ENCODE measurements at places on chromosomes 12 and 14. TPM values are rescaled to one million over a fixed set of nuclear protein-coding genes. Genes with fewer than 3 reads are reported as not detected.

Gene HPD
- 0.19 TPM for total RNA-seq

DNA sequence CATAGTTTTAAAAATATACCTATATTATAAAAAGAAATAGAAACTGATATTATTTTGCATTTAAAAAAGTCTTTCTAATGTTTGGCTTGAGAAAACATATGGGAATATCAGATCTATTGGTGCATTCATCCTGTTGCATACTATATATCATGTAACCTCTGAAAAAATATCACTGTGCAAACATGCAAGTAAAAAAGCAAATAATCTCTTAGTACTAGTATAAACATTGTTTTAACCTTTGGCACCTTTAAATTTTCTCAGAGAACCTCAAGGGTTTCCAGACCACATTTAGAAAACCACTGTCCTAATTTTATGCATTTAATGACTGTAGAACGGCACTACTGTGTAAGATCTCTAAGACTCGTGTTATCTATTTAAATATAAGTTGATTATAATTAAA lies 416.8 kb downstream of the LRFN5 start:
- no peaks in the 10 kb centered on the region for H3K36me3 ChIP-seq
- no peak overlapping the region for H3K4me3 ChIP-seq
- no peak for DNase-seq
- no peaks in the 10 kb centered on the region for H3K4me1 ChIP-seq

- peaks cover 39% of the 10 kb centered on the region for H3K36me3 ChIP-seq
- H3K27me3 ChIP-seq = peaks cover 21% of the 10 kb centered on the region
- H3K27ac ChIP-seq = peak overlapping the region; percentile 68
- no peak for DNase-seq
- peak overlapping the region; percentile 72 for H3K4me3 ChIP-seq
- peaks cover 26% of the 10 kb centered on the region for H3K4me1 ChIP-seq
Measured at GRCh38 chr12:57604992-57605810, 577 bp downstream of the DTX3 start.

- H3K4me1 ChIP-seq = peaks cover 12% of the 10 kb centered on the region
- H3K27ac ChIP-seq = no peak overlapping the region
- H3K36me3 ChIP-seq = no peaks in the 10 kb centered on the region
Measured at GRCh38 chr12:30694412-30695198, 1.1 kb downstream of the IPO8 start.

- DNase-seq = no peak
- H3K4me3 ChIP-seq = no peak overlapping the region
- H3K27me3 ChIP-seq = peaks cover 4% of the 10 kb centered on the region
- peaks cover 22% of the 10 kb centered on the region for H3K4me1 ChIP-seq
- no peaks in the 10 kb centered on the region for H3K36me3 ChIP-seq
- no peak overlapping the region for H3K27ac ChIP-seq
Measured at GRCh38 chr12:14772946-14773345, 30.3 kb downstream of the WBP11 start.

DNA sequence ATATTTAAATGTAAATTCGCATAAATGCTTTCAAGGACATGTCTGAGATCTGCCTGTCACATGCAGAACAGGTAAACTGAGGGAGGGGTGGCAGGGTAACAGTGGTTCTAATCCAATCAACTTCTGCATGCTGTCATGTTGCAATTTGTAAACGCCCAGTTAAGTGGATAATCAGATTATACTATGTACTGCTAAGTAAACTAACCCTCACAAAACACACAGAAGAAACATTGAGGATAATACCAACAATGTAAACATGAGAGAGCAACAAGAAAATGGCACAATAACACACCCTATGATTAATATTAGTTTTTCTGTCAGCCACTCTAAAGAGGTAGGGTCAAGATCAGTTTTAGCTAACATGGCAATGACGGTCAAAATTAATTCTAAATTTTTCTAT lies 123.7 kb downstream of the KIF21A start:
- no peaks in the 10 kb centered on the region for H3K4me1 ChIP-seq
- H3K4me3 ChIP-seq = no peak overlapping the region
- no peak overlapping the region for H3K27ac ChIP-seq
- H3K36me3 ChIP-seq = no peaks in the 10 kb centered on the region

Gene SYCP3
- total RNA-seq = 0.76 TPM

GRCh38 chr12:114679452-114679875 lies 4.5 kb downstream of the TBX3 start:
- H3K4me3 ChIP-seq = no peak overlapping the region
- no peaks in the 10 kb centered on the region for H3K4me1 ChIP-seq
- H3K27me3 ChIP-seq = peaks cover 49% of the 10 kb centered on the region

Gene LMNTD1
- total RNA-seq = not detected

GRCh38 chr14:105326891-105327694 lies 12.5 kb downstream of the PACS2 start:
- H3K4me1 ChIP-seq = no peaks in the 10 kb centered on the region
- no peak for DNase-seq
- peaks cover 3% of the 10 kb centered on the region for H3K36me3 ChIP-seq
- no peak overlapping the region for H3K27ac ChIP-seq

Gene TSHR
- 20.1 TPM for total RNA-seq

DNA sequence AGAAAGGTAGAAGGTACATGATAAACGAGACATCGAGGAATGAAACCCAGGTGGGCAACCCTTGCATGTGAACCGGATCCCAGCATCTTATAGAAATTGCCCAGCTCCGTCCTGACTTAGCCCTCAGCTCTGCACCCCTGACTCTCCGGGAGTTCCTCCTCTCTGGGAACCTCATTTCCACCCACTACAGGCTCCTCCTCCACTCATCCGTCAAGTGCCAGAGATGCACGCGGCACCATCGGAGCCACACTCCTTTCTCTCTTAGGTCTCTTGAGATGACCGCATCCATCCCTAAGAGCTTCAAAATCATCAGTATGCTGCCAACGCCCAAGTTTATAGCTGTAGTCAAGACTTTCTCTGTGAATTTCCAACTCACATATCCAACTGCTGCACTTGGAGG lies 84.7 kb downstream of the TTC7B start:
- H3K4me1 ChIP-seq = no peaks in the 10 kb centered on the region
- no peak overlapping the region for H3K4me3 ChIP-seq
- no peak for DNase-seq
- H3K36me3 ChIP-seq = no peaks in the 10 kb centered on the region

Gene IRAK4
- total RNA-seq = 30.4 TPM

DNA sequence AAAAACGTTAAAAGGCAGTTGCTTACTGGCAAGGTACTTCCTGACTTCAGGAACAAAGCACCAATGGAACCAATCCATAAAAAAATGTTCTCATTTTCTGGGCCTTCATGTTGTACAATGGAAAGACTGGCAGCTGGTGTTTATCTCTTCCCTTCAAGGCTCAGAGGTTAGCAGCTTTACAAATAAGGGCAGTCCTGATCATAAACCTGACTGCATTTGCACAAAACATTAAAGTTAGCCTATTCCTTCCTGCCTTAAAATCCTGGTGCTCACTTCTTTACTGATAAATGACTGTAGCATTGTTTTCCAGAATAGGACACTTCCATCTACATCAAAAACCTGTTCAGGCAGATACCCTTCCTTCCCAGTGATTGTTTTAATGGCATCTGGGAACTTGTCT lies 19.2 kb downstream of the IL26 start:
- no peaks in the 10 kb centered on the region for H3K27me3 ChIP-seq
- peaks cover 2% of the 10 kb centered on the region for H3K4me1 ChIP-seq
- no peak for DNase-seq
- no peak overlapping the region for H3K27ac ChIP-seq
- H3K4me3 ChIP-seq = no peak overlapping the region
- H3K36me3 ChIP-seq = no peaks in the 10 kb centered on the region

DNA sequence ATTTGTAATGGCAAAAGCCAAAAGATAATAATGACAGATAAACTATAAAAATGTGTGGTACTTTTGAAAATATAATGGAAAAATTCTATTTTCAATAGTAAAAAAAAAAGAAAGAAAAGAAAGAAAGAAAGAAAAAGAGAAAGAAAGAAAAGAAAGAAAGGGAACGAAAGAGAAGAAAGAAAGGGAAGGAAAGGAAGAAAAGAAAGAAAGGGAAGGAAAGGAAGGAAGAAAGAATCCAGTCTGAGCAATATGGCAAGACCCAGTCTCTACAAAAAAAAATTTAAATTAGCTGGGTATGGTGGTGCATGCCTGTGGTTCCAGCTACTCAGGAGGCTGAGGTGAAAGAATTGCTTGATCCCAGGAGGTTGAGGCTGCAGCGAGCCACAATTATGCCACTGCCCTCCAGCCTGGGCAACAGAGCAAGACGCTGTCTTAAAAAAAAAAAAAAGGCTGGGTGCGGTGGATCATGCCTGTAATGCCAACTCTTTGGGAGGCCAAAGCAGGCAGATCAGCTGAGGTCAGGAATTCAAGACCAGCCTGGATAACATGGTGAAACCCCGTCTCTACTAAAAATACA lies 38.4 kb downstream of the EAPP start:
- H3K36me3 ChIP-seq = no peaks in the 10 kb centered on the region
- H3K27ac ChIP-seq = no peak overlapping the region
- H3K4me1 ChIP-seq = no peaks in the 10 kb centered on the region
- H3K27me3 ChIP-seq = no peaks in the 10 kb centered on the region

DNA sequence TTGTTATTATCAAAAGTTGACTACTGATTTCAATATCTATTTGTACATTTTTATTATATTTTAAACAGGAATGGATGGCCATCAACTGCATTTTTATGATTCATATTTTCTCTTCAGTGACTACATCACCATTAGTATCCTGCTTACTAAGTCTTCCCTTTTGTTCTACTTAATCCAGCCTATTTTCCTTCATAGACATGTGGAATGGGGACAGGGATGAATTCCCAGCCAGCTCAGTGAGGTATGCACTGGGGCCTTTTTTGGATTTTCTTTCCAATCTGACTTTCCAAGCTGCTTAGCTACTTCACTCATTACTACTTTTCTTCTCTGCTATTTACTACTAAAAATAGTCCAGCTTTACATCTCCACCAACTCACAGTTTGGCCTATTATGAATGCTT lies 38.4 kb downstream of the AKAP6 start:
- DNase-seq = no peak
- no peaks in the 10 kb centered on the region for H3K27me3 ChIP-seq
- H3K4me3 ChIP-seq = no peak overlapping the region
- no peak overlapping the region for H3K27ac ChIP-seq
- H3K36me3 ChIP-seq = no peaks in the 10 kb centered on the region
- peaks cover 3% of the 10 kb centered on the region for H3K4me1 ChIP-seq

DNA sequence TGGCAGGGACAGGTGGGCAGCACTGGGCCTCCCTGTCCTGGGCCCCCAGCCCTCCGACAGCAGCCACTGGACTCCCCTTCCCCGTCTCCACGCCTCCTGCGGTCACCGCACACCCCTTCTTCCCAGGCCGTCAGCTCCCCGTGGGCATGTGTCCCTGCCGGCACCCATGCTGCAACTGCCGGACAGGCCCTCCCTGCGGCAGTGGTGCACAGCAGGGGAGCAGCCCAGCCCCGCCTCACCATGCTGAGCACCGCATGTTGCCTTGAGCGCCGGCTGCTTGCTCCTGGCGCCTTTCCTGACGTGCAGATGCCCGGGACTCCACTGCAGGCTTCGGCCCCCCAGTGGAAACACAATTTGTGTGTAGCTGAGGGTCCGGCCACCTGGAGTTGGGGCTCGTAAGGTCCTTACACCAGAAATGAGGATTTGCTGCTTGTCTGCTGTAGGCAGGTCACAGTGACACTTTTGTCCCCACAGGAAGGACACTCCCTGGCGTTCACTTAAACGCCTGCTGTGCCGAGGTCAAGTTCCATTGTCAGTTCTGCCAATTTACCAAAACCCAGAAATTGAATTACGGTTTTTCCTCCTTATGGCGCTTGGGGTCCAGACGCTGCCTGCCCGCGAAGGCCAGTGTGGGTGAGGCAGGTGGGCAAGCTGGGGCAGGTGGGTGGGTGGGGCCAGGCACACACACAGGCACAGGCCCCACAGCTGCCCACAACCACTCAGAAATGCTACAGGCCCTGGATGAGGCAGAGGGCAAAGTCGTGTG lies 28.2 kb upstream of the MMP17 start:
- no peak overlapping the region for H3K4me3 ChIP-seq
- no peaks in the 10 kb centered on the region for H3K4me1 ChIP-seq
- no peaks in the 10 kb centered on the region for H3K27me3 ChIP-seq
- peaks cover 73% of the 10 kb centered on the region for H3K36me3 ChIP-seq
- H3K27ac ChIP-seq = no peak overlapping the region

- H3K27ac ChIP-seq = no peak overlapping the region
- no peak overlapping the region for H3K4me3 ChIP-seq
Measured at GRCh38 chr14:53060046-53060445, 93.1 kb downstream of the DDHD1 start.

GRCh38 chr12:51829011-51829481 lies 19.5 kb downstream of the FIGNL2 start:
- peaks cover 14% of the 10 kb centered on the region for H3K4me1 ChIP-seq
- no peak overlapping the region for H3K4me3 ChIP-seq
- no peak for DNase-seq
- no peak overlapping the region for H3K27ac ChIP-seq
- no peaks in the 10 kb centered on the region for H3K27me3 ChIP-seq
- H3K36me3 ChIP-seq = no peaks in the 10 kb centered on the region

Gene WSB2
- total RNA-seq = 23.9 TPM

- DNase-seq = no peak
- H3K4me1 ChIP-seq = no peaks in the 10 kb centered on the region
- H3K4me3 ChIP-seq = no peak overlapping the region
- H3K27ac ChIP-seq = no peak overlapping the region
- H3K36me3 ChIP-seq = no peaks in the 10 kb centered on the region
Measured at GRCh38 chr12:46145881-46146280, 123.0 kb downstream of the SLC38A1 start.

Gene LRRC10
- 0.05 TPM for total RNA-seq

Gene SLC25A47
- not detected for total RNA-seq

- peaks cover 15% of the 10 kb centered on the region for H3K4me1 ChIP-seq
- H3K36me3 ChIP-seq = no peaks in the 10 kb centered on the region
- H3K4me3 ChIP-seq = peak overlapping the region; percentile 73
- no peaks in the 10 kb centered on the region for H3K27me3 ChIP-seq
Measured at GRCh38 chr14:81169711-81170103, 51.1 kb downstream of the GTF2A1 start.

Gene SLCO1B1
- not detected for total RNA-seq

- H3K27me3 ChIP-seq = no peaks in the 10 kb centered on the region
- peak overlapping the region; percentile 76 for H3K27ac ChIP-seq
- H3K36me3 ChIP-seq = peaks cover 5% of the 10 kb centered on the region
- peaks cover 9% of the 10 kb centered on the region for H3K4me1 ChIP-seq
- H3K4me3 ChIP-seq = peak overlapping the region; percentile 77
- no peak for DNase-seq
Measured at GRCh38 chr12:57935331-57935730, 6.0 kb upstream of the ATP23 start.

Gene ARG2
- total RNA-seq = 2.4 TPM

DNA sequence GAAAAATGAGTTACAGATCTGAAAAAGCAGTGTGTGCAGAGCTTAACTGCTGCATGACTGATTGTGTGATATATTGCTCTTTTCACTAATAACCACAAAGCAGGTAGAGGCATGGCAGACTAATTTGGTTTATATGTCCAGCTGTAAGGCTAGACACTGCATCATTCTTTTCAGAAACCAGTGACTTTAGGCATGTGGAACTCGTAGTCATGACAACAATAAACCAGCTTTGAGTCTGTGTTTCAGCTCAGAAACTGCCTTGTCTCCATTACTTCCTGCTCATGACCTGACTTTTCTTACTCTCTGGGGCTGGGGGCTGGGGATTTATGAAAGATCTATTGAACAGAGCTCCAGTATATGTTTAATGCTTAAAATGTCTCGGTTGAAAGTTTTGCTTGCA lies 146.8 kb upstream of the LRIG3 start:
- no peaks in the 10 kb centered on the region for H3K27me3 ChIP-seq
- no peaks in the 10 kb centered on the region for H3K4me1 ChIP-seq
- no peaks in the 10 kb centered on the region for H3K36me3 ChIP-seq
- DNase-seq = no peak

GRCh38 chr14:98622208-98623051 lies 649.6 kb downstream of the BCL11B start:
- H3K4me3 ChIP-seq = no peak overlapping the region
- DNase-seq = no peak
- no peaks in the 10 kb centered on the region for H3K4me1 ChIP-seq
- H3K27ac ChIP-seq = no peak overlapping the region
